ENCODE measurements at places on chromosomes 6 and 20.

GRCh38 chr20:48879612-48880245 is 41.8 kb upstream of the ARFGEF2 start:
- DNase-seq, result no peak

DNA sequence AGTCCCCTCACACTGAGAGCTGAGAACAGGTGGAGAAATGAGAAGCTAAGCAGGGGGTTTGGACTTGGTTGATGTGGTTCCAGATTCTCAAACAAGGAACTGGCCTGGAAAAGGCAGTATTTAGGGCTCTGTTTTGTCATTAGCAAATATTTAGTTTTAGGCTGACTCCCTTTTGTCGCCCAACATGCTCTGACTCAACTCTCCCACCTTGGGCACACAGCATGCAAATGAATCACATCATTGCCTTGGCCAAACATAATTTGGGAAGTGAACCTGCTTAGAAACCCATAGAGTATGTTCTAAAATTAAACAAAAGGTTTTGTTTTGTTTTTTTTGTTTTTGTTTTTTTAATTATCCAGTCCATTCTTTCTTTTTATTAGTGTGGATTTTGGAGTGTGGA is 9.5 kb upstream of the UQCC2 start:
- no peak for DNase-seq

GRCh38 chr6:139282684-139283083 is 9.1 kb downstream of the TXLNB start:
- DNase-seq, result no peak

DNA sequence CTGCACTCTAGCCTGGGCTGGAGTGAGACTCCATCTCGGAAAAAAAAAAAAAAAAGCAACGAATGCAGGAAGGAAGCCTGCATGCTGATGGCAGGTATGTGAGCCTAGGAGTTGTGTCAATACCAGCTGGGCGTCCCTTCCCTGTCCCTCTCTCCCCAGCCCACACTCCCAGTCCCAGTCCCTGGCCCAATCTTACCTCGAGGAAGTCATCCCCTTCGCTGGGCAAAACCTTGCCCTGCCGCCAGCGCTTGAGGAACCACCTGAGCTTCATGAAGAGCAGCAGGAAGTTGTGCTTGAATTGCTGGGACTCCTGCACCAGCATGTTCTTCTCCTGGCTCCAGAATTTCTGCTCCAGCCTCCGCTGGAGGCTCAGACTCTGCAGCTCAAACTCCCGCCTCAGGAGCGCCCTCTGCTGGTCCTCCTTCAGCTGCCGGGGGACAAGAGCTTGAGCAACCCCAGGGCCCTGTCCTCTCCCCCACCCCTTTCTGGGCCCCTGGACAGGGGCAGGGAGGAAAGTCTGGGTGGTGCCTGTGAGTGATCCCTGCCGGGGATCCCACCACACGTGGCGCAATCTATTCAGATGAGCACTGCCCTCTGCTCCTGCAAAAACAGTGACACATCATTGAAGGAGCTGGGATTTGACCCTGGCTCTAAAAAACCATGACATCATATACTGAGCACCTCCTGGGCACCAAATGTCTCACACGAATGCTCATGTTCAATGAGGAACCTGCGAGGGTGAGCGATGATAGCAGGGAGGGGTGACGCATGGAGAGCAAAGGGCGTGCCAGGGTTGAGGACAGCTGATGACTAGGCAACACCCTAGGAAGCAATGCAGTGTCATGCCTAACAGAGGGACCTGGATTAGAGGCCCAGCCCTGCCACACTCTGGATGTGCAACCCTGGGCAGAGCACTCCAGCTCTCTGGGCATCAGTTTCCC is 35.0 kb upstream of the DSN1 start:
- DNase-seq, result peak; percentile 62

Measured in T-helper 1 cell (primary cell).